ENCODE measurements at places on chromosomes 4 and X.

DNA sequence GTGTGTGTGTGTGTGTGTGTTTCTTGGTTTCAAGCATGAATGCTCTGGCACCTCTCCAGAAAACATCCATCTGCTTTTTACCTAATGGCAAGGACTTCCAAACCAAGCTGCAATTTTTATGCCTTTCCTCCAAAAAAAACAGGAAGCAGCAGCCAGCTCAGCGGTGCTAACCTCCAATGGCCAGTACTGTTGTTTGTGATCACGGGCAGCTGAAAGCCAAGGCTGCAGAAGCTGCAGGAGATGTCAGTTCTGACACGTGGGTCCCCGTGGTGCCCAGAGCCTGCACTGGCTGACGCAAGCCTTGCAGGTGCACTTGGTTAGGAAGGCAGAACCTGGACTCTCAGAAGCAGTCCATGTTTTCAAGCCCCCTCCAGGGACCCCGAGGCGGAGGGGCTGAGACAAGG is 313.6 kb upstream of the DDX53 start:
- no peak for DNase-seq

GRCh38 chr4:75821216-75821615 is 81.0 kb downstream of the PPEF2 start:
- no peak for DNase-seq

- DNase-seq = no peak
Observed at GRCh38 chrX:153490217-153490930, 4.4 kb upstream of the BGN start.

DNA sequence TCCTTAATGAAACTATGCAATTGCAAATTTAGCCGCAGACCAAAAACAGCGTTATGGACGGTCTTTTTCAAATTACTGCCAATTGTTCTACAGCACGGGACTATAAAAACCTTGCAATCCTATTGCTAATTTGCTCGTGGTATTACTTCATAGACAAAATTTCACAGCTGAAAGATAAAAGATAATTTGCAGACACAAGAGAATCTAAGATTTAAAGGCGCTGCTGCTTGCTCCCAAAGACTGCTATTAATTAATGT is 1.4 kb upstream of the CAMK2D start:
- no peak for DNase-seq

DNA sequence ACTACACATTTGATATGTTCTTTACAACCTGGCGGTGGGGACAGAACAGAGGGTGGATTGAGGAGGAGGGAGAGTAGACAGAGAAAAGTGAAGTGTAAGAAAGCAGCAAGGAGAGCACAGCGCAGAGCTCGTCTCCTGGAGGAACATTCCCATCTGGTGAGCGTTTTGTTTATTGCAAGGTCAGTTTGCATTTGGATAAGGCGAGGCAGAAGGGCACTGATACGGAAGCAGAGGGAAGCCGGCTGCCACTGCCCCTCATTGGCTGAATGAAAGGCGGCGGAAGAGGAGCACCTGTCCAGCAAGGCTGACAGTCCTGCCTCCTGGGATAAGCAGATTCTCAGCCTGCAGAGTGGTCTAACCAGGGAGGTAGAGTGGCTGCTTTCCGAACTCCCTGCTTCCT is 83.2 kb downstream of the GPR143 start:
- DNase-seq = no peak

All from aorta (tissue), 5 donors.